ENCODE measurements at places on chromosomes 3 and 15. TPM values are rescaled to one million over a fixed set of nuclear protein-coding genes. Genes with fewer than 3 reads are reported as not detected.

GRCh38 chr3:196624907-196625306 is 14.6 kb upstream of the NRROS start:
- no peak for DNase-seq

GRCh38 chr3:85800676-85801075 is 841.9 kb downstream of the CADM2 start:
- no peak for DNase-seq

- no peak for DNase-seq
Observed at GRCh38 chr3:16770792-16771191, 114.0 kb upstream of the PLCL2 start.

GRCh38 chr3:100748220-100748619 is 38.9 kb downstream of the TFG start:
- DNase-seq = no peak

- DNase-seq = no peak
Observed at GRCh38 chr3:156489462-156489911, 65.4 kb downstream of the SSR3 start.

GRCh38 chr3:181999314-181999713 is 287.6 kb downstream of the SOX2 start:
- DNase-seq = no peak

GRCh38 chr3:82186017-82186416 is 424.6 kb upstream of the GBE1 start:
- no peak for DNase-seq

CFAP91 gene
- 11.4 TPM for total RNA-seq

DNA sequence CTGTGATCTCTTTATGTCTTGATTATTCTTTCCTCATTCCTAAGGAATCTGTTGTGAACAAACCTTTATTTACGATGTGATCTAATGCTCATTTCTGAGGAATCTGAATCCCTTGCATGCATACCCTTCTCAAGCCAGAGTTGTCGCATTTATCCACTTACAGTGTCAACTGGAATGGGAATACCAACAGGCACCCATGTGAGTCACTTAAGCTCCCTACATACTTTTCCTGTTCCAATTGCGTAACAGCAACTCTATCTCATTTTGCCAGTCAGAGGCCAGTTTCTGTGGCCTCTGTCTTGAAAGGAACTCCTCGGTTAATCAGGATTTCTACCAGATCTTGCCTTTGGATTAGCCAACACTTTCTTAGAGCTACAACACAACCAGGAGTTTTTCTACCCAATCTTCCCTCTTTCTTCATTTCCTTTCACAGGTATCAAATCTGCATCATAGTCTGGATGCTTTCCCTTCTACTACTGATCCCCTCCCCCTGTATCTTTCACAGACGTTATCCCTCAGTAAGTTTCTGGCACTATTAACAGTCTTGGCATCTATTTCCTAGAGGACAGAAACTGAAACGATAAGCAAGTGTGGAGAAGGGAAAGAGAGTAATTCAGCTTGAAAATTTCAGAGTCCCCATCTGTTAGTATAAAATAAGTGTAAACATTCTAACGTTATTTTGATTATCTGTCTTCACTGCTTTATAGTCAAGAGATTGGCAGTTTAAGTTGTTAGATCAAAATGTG is 66.8 kb upstream of the BCHE start:
- DNase-seq = no peak

- DNase-seq = no peak
Observed at GRCh38 chr3:70352215-70352614, 39.8 kb upstream of the MDFIC2 start.

DNA sequence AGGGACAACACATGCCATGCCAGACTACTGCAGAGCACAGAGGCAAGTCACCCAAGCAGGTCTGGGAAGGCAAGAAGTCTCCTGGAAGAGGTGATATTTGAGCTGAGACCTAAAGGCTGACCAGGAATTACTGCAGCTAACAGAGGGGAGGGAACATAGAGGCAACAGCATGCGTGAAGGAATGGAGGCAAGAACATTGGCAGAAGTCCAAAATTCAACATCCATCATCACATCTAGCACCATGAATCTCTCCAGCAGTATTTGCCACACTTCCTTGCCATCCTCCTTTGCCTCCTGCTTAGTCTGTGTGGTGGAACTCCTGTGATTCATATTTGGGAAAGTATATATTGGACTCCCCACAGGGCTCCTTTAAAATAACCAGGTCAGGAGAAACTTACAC is 870 bp upstream of the TSEN2 start:
- DNase-seq = no peak

FBXL22 gene
- total RNA-seq = 21.2 TPM

GRCh38 chr15:79944622-79945021 is 26.4 kb downstream of the BCL2A1 start:
- DNase-seq = no peak

DNA sequence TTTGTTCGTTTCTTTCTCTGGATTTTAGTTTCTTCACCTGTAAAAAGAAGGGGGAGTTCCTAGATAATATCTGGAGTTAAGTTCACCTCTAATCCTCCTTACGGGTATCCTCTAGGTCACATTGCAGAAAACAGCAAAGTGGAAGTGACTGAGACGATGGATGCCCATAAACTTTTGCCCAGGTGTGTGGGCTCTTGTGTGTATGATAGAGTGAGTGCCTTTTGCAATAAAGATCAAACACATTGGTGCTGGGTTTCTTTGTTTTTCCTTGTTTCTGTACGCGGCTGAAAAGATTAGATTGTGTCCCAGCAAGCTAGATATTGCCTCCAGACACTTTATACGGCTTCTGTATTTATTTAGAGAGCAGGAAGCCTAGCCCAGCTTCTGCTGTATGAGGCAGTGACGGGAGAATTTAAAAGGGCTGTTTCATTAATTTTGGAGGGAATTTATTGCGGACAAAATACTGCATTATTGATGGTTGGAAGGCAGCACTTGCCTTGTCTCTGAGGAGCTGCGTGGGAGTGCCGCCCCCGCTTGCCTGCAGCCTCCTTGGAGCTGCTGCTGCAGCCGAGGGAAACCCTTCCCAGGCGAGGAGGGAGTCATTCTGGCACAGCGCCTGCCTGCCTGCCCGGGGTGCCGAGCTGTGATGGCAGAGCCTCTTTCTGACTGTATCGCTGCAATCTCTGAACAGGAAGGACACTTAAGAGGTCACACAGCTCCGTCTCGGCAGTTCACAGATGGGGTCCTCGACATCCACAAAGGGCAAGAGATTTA is 38.5 kb downstream of the PYDC2 start:
- no peak for DNase-seq

DNA sequence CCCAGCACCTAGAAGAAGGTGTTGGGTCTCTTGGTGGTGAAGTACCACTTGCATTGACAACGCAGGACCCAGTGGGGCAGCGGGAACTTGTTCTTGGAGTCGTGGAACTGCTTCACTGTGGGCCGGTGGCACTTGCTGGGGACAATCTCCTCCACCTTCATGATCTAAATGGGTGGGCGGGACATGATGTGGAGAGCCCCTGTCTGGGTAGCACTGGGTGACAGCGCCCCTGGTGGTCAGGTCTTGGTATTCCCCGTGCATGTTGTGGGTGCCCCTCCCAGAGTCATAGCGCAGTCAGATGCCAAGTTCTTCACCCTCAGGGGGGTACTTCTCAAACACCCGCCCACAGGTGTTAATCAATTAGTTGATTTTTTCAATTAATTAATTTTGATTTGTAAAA is 60.2 kb downstream of the AGBL1 start:
- DNase-seq = no peak

- no peak for DNase-seq
Observed at GRCh38 chr3:81419228-81419627, 342.2 kb downstream of the GBE1 start.
